ENCODE measurements at places on chromosomes 7 and 10.

GRCh38 chr7:1081931-1082401, 5.9 kb upstream of the GPER1 start:
- DNase-seq = no peak

- DNase-seq = no peak
Observed at GRCh38 chr10:10730471-10731043, 287.1 kb upstream of the CELF2 start.

- no peak for DNase-seq
Observed at GRCh38 chr7:104818961-104819880, 194.8 kb upstream of the KMT2E start.

GRCh38 chr7:111240371-111240770, 149.4 kb downstream of the LRRN3 start:
- DNase-seq = no peak

- DNase-seq = no peak
Observed at GRCh38 chr10:112872728-112873127, 77.3 kb upstream of the TCF7L2 start.

DNA sequence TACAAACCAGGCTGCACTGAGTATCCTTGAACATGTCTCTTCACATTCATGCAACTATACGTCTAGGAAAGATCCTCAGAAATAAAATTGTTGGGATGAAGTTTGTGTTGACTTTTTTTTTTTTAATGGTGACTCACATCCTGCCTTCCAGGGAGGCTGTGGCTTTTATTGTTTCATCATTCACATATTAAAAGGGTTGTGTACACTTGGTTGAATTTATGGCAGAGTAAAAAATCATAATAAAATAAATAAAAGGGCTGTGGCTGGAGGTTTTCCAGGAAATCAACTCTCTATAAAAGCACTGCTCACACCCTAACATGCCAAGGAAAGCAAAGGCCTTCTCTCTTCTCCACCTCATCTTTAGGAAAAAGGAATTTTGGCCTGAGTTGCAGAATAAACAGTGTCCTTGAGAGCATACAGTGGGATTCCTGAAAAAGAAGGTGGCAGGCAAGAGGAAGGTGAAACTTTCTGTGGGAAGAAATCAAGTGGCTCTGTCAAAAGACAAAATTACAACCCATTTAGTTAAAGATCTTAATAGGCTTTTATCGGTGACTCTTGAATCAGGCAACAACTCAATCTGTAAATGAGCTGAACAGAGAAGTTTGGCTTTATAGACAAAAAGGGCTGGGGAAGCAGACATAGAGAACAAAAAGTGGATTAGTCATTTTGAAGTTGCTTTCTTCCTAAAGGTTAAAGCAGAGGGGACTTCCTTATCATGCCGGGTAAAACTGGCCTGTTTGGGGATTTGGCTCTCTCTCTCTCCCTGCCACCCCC, 41.6 kb upstream of the FHIP2A start:
- DNase-seq = no peak

DNA sequence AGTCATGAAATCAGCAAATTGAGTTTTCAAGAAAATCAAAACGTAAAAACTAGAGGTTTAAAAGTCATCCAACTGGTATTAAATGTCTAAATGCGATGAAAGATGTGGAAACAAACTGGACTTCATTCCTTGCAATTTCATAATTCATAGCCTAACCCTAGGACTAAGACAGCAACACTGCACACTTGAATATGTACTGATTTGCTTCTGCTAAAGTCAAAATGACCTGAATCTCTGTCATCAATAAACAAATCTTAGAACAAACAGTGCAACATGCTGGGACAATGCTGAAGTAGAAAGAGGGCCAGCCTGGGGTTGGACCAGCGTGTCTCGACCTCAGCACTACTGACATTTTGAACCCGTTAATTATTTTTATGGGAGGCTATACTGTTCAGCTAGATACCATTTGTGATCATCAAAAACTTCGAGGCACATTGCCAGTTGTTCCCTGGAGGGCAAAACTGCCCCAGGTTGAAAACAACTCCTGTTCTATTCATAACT, 47.1 kb downstream of the MYOF start:
- no peak for DNase-seq

Data from D341Med (cell line).